ENCODE measurements at places on chromosomes 16 and 17. TPM values are rescaled to one million over a fixed set of nuclear protein-coding genes. Genes with fewer than 3 reads are reported as not detected.

- H3K4me3 ChIP-seq: no peak overlapping the region
- no peak overlapping the region for H3K27ac ChIP-seq
- H3K36me3 ChIP-seq: no peaks in the 10 kb centered on the region
- peak; percentile 85 for DNase-seq
Observed at GRCh38 chr17:1928976-1929375, 96.2 kb downstream of the RTN4RL1 start.

GRCh38 chr17:40935624-40936023 is 1.8 kb downstream of the KRT23 start:
- peaks cover 8% of the 10 kb centered on the region for H3K27me3 ChIP-seq
- no peak overlapping the region for H3K27ac ChIP-seq
- H3K4me3 ChIP-seq: no peak overlapping the region

- no peaks in the 10 kb centered on the region for H3K36me3 ChIP-seq
- DNase-seq: no peak
Observed at GRCh38 chr17:45364531-45365390, 47.9 kb upstream of the MAP3K14 start.

GRCh38 chr16:23267647-23268046 is 34.5 kb upstream of the SCNN1B start:
- H3K27me3 ChIP-seq: no peaks in the 10 kb centered on the region
- no peak overlapping the region for H3K27ac ChIP-seq
- no peak for DNase-seq
- no peak overlapping the region for H3K4me3 ChIP-seq

- no peaks in the 10 kb centered on the region for H3K4me1 ChIP-seq
- H3K4me3 ChIP-seq: no peak overlapping the region
- DNase-seq: no peak
- no peaks in the 10 kb centered on the region for H3K36me3 ChIP-seq
- no peak overlapping the region for H3K27ac ChIP-seq
- H3K27me3 ChIP-seq: no peaks in the 10 kb centered on the region
Observed at GRCh38 chr17:49450735-49451134, 36.1 kb upstream of the PHB1 start.

DNA sequence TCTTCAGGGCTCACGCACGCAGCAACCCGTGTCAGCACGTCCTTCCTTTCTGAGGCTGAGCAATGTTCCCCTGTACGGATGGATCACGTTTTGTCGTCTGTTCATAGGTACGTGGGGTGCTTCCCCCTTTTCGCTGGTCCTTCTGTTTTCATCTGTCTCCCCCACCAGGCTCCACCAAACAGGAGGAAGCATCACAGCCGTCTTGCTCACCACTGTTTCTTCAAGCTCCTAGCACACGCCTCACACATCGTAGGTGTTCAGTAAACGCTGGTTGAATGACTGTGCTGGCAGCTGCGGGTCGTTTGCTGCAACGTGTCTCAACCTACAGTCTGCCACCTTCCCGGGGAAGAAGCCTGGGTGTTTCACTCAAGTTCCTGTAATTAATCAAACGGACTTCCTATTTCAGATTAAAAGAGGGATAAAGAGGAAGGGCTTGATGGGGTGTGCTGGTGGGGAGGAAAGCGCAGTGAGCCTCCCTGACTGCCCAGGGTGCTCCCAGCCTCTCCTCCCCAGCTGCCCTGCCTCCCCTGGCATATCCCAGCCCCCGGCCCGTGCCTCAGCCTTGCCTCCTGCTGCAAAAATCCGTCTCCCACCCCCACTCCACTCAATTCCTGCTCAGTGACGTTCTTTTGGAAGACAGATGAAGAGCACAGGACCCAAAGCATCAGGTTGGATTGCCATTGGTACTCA is 76.7 kb upstream of the DOC2B start:
- peak overlapping the region; percentile 56 for H3K27ac ChIP-seq
- H3K4me3 ChIP-seq: no peak overlapping the region
- peaks cover 4% of the 10 kb centered on the region for H3K27me3 ChIP-seq
- no peaks in the 10 kb centered on the region for H3K36me3 ChIP-seq

DNA sequence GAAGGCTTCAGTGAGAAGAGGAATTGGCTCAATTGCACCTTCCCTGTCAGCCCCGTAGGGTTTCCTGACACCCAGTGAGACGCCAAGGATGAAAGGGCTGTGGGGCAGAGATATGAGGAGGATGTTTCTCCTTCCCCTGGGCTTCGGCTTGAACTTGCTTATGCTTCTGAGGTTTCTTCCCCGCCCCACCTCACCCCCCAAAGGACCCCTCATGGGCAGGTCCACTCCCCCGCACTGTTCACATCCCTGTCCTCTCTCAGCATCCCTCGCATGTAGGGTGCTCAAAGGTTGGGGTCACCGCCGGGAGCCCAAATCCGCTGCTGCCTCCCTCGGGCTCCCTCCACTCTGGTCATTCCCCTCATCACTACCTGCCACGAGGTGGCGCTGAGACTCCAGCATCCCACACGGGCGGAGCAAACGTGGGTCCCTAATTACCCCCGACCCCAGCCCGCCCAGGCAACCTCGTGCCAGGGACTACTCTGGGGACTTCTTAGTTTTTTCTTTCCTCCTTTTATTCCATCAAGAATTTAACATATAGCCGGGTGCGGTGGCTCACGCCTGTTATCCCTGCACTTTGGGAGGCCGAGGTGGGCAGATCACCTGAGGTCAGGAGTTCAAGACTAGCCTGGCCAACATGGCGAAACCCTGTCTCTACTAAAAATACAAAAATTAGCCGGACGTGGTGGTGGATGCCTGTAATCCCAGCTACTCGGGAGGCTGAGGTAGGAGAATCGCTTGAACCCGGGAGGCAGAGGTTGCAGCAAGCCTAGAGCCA is 3.3 kb upstream of the TRARG1 start:
- no peaks in the 10 kb centered on the region for H3K36me3 ChIP-seq
- H3K27me3 ChIP-seq: no peaks in the 10 kb centered on the region
- no peak overlapping the region for H3K27ac ChIP-seq
- no peak overlapping the region for H3K4me3 ChIP-seq
- no peaks in the 10 kb centered on the region for H3K4me1 ChIP-seq

- H3K4me1 ChIP-seq: no peaks in the 10 kb centered on the region
- H3K27me3 ChIP-seq: no peaks in the 10 kb centered on the region
- DNase-seq: no peak
Observed at GRCh38 chr17:66625311-66625767, 209.6 kb upstream of the CACNG5 start.

DNA sequence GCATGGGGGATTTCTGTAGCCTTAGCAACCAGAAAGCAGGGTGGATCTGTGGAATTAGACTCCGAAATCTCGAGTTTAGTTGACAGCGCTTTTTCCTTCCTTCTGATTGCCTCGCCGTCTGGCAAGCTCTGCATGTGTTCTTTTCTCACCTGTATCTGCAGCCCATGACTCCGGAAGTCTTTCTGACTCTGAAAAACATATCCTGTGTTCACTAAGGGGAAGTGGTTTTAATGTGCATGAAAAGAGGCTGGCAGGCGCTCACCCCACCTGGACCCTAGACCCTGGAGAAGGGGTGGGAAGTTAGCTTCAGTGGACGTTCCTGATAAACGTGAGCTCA is 158.5 kb downstream of the RPTOR start:
- H3K27ac ChIP-seq: no peak overlapping the region
- no peak for DNase-seq
- H3K27me3 ChIP-seq: no peaks in the 10 kb centered on the region
- H3K36me3 ChIP-seq: no peaks in the 10 kb centered on the region

DNA sequence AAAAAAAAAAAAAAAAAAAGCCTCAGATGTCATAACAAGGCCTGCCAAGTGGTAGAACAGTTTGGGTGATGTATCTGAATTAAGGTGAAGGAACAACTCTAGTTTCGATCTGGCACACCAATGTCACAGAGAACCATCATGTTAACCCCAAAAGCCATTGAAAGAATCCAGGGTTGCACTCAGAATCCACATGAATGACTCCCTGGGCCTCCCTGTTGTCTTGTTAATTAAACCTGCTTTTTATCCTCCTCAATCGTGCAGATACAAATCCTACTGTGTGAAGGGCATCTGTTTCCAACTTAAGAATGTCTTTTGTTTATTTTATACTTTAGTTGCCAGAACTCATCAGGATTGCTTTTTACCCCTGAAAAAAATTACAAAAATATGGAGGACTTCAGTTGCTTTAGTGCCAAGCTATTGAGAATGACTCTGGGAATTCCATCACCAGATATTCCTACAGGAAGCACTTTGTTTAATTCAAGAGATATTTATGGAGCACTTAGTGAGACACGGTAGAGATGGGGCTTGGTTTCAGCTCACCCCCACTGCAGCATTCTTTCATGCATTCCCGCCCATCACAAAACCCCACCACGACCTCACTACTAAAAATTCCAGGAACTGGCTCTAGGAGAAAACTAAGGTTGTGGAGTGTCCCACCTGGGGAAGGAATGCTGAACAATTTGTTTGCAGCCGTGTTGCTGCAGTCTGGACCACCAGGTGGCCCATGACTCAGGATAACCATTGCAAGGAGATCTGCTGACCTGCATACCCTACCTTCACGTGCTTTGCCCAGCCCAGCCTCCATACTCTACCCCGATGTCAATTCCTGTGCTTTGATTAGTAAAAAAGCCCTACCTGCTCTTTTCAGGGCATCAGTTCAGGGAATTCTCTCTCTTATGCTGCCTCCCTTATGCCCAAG is 63.8 kb upstream of the GPRC5B start:
- no peak overlapping the region for H3K27ac ChIP-seq
- peaks cover 5% of the 10 kb centered on the region for H3K27me3 ChIP-seq
- H3K4me3 ChIP-seq: no peak overlapping the region
- no peak for DNase-seq

DNA sequence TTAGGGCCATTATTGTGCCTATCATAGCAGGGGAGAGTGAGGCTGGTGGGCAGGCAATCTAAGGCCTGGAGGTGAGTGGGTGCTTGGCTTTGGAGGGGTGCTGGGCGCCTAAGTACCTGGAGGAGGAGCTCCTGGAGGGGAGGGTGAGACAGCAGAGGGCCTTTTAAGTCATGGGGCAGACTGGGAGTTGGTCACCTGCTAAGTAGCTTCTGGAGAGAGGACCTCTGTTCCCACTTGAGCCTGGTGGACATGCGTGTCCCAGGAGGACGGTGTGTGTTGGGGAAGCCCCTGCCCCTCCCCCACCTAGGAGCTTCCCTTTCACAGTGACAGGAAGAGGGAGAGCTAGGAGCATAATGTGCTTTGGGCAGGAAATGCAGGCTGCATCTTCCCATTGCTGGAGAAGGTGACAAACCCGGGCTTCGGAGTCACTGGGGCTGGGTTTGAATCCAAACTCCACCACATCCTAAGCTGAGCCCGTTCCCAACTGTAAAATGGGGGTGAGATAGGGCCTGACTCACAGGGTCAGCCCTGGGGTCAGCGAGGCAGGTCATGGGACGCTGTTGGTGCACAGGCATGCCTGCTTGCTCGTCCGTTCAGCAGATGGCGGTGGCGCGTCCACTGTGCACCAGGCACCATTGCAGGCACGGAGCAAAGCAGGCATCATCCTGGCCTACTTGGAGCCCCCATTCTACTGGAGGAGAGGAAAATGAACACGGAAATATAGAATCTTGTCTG is 37.9 kb downstream of the CMIP start:
- no peak overlapping the region for H3K4me3 ChIP-seq
- peak; percentile 39 for DNase-seq
- no peaks in the 10 kb centered on the region for H3K36me3 ChIP-seq
- no peaks in the 10 kb centered on the region for H3K27me3 ChIP-seq
- H3K27ac ChIP-seq: no peak overlapping the region
- no peaks in the 10 kb centered on the region for H3K4me1 ChIP-seq

DNA sequence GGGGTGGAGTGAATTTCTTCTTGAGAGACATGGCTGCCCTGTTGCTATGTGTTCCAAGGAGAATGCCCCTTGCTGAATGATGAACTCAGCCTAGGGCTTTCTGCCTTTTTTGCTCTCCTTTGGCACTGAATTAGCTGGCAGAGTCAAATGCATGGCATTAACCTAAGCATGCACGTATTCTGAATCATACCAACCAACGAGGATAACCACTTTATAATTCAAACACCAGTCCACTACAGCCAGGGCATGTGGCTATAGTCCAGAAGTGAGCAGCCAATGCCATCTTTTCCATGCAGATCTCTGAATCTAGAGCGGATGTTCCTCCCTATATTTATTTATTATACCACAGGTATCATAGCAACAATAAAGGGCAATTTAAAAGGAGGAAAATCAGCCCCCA is 15.7 kb downstream of the TMIGD1 start:
- DNase-seq: no peak
- H3K4me3 ChIP-seq: no peak overlapping the region
- H3K4me1 ChIP-seq: no peaks in the 10 kb centered on the region
- H3K36me3 ChIP-seq: no peaks in the 10 kb centered on the region

DNA sequence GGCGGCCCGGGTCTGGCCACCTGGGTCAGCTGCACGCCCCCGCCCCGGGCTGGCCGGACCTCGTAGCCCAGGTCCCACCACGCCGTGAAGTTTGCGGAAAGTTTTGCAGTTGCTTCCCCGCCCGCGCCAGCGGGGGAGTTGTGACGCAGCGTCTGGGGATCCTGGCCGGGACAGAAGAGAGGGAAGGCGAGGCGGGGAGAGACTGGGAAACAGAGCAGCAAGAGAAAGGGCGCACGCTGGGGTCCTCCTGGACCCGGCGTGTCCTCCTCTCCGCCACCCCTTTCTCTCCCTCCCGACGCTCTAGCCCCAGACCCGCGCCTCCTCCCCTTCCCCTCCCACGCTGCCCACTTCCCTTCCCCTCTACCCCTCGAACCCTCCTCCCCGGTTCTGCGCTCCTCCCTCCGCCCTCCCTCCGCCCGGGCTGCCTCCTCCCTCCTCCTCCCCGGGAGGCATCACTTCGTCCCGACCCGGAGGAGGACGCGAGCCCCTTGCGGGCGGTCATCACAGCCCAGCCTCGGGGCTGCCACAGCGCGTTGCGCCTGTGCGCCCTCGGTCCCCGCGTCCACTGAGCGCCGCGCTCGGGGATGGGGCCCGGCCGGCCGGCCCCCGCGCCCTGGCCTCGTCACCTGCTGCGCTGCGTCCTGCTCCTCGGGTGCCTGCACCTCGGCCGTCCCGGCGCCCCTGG is at the start of gene MRC2:
TSS of gene MRC2 (plus strand) at position 452 of the 685 bp plus-strand sequence. CDS start at position 585, 133 bp downstream.
- H3K36me3 ChIP-seq: no peaks in the 10 kb centered on the region
- H3K27ac ChIP-seq: peak within 1 kb of the TSS; percentile 97
- H3K4me1 ChIP-seq: peaks cover 2% of the 10 kb centered on the region
- H3K4me3 ChIP-seq: peak within 1 kb of the TSS; percentile 84
- H3K27me3 ChIP-seq: peaks cover 7% of the 10 kb centered on the region
- peak; percentile 86 for DNase-seq

- peaks cover 26% of the 10 kb centered on the region for H3K4me1 ChIP-seq
- peaks cover 33% of the 10 kb centered on the region for H3K36me3 ChIP-seq
- H3K27ac ChIP-seq: no peak overlapping the region
- H3K4me3 ChIP-seq: no peak overlapping the region
- no peak for DNase-seq
Observed at GRCh38 chr16:69928856-69929400, 22.2 kb upstream of the CLEC18A start.

DNA sequence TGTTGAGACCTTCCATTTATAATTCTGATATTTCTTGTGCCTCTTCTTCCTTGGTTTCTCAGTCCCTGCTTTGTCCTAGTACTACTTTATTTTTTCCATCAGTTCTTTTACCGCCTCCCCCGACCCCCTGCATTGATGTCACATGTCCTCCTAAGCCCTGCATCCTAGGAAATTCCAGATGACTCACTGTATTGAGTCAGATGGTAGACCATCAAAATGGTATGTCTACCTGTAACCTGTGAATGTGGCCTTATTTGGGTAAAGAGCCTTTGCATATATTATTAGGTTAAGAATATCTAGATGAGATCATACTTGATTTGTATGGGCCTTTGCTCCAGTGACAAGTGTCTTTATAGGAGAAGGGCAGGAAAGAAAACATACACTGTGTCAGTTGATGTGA is 515.3 kb upstream of the CA10 start:
- DNase-seq: no peak
- no peaks in the 10 kb centered on the region for H3K27me3 ChIP-seq
- H3K4me1 ChIP-seq: no peaks in the 10 kb centered on the region
- H3K36me3 ChIP-seq: no peaks in the 10 kb centered on the region

HS3ST3B1 gene
- 2.5 TPM for total RNA-seq

CCDC154 gene
- total RNA-seq: 1.5 TPM
